ENCODE measurements at places on chromosomes 16 and 17.

DNA sequence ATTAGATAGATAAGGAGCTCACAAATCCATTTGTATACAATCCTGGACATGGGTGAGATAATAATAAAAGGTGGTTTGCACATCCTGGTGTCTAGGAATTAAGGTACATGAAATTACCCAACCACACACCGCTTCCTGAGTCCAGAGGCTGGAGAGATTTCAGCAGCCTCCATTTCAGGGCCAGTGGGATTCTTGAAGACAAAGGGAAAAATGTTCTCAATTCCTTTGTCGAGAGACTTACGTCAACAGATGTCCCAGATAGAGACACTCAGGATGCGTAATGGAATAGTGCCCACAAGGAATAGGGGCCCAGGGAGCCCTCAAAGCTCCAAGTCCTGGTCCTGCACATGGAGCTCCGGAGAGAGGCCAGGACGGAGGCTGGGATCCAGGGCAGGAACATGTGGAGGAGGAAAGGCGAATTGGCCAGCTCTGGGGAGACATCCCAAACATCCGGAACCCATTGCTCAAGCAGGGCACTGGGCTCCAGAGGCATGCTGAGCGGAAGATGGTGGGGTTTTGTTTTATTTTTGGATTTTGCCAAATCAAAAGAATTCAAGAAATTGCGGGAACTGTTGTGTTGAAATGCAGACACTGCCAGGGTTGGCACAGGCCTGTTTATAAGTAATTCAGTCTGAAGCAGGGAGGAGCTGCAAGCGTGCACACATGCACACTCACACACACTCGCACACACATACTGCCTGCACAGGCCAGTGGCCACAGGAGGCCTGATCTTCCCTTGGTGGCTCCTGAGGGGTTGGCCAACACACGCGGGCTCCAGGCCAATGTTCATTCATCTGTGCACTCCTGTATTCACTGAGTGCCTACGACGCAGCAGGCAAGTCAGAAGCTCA lies 97.2 kb downstream of the NOG start:
- no peak for DNase-seq

DNA sequence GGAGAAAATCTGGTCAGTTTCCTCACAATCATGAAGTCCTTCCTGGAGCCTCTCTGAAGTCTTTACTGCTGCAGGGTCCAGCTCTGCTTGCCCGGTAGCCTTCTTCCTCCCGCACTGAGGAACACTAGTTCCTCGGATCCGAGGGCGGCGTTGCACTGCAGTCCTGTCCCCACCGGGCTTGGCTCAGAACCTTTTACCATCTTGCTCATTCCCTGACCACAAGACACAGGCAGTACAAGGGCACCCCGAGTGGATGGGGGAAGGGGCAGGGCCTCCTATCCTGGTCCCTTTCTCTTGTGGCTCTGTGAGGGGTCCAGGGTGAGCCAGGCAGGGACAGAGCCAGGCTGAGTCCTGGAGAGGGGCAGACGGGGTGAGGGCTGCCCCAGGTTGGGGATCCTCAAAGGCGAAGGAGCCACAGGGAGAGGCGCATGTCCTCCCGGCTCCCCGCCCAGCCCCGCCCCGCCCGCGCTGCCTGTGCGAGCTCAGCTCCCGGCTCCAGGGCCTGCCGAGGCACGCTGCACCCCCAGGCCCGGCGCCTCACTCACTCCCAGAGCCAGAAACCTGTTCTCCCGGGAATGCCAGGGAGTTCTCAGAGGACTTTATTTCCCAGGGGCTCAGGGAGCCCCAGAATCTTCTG lies 1.5 kb downstream of the FOXN1 start:
- no peak for DNase-seq

- DNase-seq: peak; percentile 89
Observed at GRCh38 chr17:76397687-76398522, 13.5 kb downstream of the SPHK1 start.

GRCh38 chr16:88730632-88731607 lies 24.6 kb downstream of the CTU2 start:
- DNase-seq: no peak

DNA sequence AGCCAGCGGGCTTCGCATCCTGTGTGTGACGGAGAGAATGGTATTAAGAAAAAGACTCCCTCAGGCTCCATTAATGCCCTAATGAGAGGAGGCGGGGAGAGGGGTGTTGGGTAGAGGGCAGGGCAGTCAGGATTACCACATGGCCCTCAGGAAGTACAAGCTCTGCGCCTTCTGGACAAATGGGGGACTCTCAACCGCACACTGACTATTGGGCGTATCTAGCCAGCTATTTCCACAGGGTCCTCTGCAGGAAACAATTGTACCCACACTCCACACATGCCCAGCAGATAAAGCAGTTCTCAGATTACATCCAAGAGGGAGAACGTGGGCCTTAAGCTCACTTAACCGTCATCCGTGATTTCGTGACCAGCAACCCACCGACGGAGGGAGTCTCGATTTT lies 14.7 kb downstream of the NXN start:
- no peak for DNase-seq

- DNase-seq: no peak
Observed at GRCh38 chr16:2966808-2967191, 2.3 kb upstream of the PAQR4 start.

- DNase-seq: no peak
Observed at GRCh38 chr17:9294661-9295210, 273.4 kb downstream of the NTN1 start.

GRCh38 chr17:7588553-7589203 lies 1.2 kb downstream of the SOX15 start:
- DNase-seq: no peak

GRCh38 chr16:68972720-68973119 lies 129.4 kb downstream of the TANGO6 start:
- peak; percentile 64 for DNase-seq

- peak; percentile 52 for DNase-seq
Observed at GRCh38 chr16:66617010-66617434, 12.5 kb downstream of the CMTM3 start.

- DNase-seq: no peak
Observed at GRCh38 chr16:31050280-31051030, 17.1 kb downstream of the STX4 start.

DNA sequence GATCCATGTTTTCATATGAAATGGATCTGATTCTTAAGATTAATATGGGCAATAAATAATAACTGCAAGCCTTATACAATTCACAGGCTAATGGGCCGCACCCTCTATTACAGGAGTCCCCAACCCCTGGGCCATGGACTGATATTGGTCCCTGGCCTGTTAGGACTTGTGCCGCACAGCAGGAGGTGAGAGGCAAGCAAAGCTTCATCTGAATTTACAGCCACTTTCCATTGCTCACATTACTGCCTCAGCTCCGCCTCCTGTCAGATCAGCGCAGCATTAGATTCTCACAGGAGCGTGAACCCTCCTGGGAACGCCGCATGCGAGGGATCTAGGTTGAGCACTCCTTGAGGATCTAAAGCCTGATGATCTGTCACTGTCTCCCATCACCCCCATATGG lies 26.8 kb downstream of the METTL16 start:
- no peak for DNase-seq

DNA sequence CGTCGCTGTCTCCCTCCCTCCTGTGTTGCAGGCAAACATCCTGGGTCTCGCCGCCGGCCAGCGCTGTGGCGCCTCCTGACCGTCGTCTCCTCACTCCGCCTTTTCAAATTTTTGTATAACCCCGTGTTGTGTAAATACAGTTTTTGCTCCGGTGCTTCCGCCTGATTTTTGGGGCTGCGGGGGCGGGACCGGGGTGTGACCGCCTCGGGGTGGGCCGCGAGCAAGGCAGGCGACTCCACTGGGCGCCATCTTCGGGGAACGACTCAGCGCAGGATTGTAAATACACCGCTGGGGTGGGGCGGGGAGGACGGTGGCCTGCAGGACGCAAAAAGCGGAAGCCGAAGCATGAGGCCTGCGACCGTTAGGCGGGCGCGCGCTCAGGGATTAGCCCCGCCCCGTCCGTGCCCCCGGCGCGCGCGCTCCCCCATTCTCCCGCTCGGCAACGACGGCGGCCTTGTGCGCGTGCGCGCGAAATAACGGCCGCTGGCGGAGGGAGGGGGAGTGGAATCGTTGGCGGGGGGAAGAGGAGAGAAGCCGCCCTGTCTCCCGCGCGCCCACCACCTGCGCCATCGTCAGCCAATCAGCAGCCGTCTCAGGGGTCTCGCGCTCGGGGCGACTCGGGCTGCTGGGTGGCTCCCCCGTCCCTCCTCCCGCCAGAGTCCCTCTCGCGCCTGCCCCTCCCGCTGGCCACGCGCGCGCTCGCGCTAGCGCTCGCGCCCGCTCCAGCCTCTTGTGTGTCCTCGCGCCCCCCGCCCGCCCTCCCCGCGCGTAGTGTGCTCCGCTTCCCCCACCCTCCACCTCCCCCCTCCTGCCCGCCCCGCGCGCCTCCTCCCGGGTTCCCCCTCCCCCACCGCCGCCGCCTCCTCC lies 864 bp upstream of the MAZ start:
- DNase-seq: peak; percentile 96

GRCh38 chr17:38563362-38564253 lies 42.1 kb downstream of the SRCIN1 start:
- no peak for DNase-seq

- no peak for DNase-seq
Observed at GRCh38 chr17:44375196-44376017, 11.8 kb upstream of the FAM171A2 start.

- DNase-seq: peak; percentile 97
Observed at GRCh38 chr17:15409721-15410250, 57.6 kb downstream of the CDRT4 start.

DNA sequence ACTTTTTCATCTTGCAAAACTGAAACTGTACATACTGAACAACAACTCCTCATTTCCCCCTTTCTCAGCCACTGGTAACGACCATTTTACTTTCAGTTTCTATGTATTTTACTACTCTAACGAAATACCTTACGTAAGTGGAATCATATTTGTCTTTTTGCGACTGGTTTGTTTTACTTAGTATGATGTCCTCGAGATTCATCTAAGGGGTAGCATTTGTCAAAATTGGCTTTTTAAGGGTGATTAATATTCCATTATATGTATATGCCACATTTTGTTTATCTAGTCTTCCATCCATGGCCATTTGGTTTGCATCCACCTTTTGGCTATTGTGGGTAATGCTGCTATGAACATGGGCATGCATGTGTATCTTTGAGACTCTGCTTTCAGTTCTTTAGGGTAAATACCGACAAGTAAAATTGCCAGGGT lies 10.4 kb downstream of the KPNB1 start:
- no peak for DNase-seq

DNA sequence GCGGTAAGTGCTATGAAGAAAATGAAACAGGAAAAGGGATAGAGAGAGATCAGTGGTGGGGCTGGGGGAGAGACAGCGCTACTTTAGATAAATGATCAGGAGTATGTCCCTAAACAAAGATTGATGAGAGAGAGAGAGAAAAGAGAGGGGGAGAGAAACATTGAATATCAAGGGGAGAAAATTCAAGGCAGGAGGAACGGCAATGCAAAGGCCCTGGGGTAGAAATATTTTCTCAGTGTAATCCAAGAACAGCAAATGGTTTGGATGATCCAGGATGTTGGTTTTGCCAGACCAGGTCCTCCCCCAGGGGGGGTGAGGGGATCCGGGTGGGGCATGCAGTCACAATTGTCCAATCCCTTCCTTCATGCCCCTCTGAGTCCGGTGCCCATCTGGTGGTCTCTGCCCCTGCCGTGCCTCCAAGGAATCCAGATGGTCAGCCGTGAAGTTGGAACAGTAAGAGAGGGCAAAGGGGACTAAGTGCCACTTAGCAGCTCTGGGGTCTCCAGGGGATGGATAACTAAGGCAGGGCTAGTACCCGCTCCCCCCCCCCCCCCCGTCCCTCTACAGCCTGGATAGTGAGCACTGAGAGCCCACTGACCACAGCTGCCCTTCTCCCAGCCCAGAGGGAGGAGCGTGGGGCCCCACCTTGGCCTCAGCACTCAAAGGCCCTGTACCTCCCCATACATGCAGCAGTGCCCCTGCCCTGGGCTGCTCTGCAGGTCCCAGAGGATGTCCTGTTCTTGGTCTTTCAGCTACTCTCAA lies 43.7 kb downstream of the TMEM132E start:
- DNase-seq: no peak

DNA sequence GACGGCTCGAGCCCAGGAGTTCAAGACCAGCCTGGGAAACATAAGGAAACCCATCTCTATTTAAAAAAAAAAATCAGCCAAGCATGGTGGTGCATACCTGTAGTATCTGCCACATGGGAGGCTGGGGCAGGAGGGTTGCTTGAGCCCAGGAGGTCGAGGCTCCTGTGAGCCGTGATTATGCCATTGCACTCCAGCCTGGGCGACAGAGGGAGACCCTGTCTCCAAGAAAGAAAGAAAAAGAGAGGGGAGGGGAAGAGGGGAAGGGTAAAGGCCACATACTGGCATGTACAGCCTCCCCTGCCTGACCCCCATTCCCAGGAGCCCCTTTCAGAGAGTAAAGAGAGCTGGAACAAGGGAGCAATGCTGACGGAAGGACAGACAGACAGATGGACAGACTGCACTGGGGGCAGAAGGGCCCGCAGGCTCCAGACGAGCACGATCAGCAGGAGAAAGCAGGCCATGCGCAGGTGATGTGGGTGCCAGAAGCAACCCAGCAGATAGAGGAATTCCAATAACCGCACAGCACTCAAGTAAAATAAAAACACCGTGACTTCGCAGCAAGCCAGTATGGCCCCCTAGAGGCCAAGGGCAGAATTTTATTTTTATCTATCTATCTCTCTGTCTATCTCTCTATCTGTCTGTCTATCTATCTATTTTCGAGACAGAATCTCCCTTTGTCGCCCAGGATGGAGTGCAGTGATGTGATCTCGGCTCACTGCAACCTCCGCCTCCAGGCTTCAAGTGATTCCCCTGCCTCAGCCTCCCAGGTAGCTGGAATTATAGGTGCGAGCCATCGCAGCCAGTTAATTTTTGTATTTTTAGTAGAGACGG lies 27.1 kb upstream of the SNN start:
- peak; percentile 84 for DNase-seq

- DNase-seq: no peak
Observed at GRCh38 chr17:75074532-75074931, 13.2 kb upstream of the SLC16A5 start.

GRCh38 chr16:68363658-68364521 lies 53.1 kb downstream of the PRMT7 start:
- peak; percentile 7 for DNase-seq

DNA sequence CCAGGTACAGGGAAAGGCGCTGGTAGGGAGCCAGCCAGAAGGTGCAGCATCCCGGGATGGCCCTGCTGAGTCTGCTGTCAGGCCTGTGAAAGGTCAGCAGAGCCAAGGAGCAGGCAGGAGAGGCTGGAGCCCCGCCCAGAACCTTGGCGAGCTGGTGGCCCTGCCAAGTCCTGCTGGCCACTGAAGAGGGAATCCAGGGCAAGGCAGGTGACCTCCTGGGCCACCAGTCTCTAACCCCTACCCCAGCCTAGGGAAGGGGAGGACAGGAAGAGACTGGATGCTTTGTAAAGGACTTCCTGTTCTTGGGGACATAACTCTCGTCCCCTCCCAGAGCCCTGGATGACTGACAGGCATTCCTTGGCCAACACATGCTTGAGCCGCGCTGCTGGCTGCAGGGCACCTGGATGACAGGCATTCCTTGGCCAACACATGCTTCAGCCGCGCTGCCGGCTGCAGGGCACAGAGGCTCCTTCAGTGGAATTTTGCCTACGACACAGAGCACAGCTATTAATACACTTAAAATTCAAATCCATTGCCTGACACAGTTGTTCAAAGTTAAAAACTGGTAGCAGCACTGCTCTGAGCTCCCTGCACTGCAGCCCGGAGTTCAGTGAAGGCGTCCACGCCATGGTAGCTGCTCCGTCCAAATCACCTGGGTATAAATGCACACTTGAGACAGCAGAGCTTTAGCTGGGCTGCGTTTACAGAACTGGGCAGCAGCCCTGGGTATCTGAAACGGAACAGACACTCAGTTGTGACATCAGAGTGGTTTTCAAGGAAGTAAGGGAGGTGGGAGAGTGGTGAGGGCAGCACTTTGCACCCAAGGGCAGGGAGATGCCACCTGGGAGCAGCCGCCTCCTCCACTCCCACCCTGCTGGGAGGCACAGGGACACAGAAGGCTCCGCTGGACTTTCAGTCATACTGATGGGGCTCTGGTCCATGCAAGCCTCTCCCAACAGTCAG lies 2.0 kb upstream of the BRICD5 start:
- no peak for DNase-seq

All from fibroblast of mammary gland (primary cell).